Stromal cell of bone marrow (primary cell): ENCODE measurements at places on chromosomes 1 and 21.

DNA sequence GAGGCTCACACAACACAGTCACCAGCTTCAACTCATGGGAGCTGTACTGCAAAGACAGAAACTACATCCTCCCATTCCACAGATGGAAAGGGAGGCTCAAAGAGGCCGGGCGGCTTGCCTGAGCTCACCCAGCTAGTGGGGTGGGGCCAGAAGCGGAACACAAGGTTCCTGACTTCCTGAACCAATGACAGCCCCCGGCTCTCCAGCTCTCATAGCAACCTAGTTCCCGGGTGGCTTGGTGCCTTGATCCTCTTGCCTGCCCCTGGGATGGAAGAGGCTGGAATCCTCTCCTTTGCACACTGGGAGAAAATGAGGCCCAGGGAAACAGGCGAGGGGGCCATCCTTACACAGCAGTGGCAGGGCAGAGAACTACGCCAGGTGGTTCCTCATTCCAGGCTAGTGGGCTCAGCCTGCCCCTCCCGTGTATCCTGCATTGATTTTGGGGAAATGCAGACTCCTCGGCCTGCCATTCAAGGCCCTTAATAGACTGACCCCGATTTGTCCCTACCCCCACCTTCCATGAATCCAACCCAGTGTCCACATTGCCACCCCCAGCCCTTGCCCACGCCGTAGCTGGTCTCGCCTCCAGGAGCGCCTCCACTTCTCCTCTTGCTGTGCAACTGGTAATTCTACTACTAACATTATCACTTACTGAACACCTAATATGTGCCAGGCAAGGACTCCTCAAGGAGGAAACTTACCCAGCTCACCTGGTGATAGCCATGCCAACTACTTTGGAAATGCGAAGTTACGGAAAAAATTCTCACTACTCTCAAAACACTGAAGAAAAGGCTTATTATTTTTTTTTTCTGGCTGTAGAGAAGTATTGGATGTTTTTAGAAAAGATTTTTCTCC is 5.0 kb downstream of the RAP1GAP start:
- no peak for DNase-seq

GRCh38 chr1:119086830-119087229 is 53.6 kb downstream of the WARS2 start:
- DNase-seq = no peak

DNA sequence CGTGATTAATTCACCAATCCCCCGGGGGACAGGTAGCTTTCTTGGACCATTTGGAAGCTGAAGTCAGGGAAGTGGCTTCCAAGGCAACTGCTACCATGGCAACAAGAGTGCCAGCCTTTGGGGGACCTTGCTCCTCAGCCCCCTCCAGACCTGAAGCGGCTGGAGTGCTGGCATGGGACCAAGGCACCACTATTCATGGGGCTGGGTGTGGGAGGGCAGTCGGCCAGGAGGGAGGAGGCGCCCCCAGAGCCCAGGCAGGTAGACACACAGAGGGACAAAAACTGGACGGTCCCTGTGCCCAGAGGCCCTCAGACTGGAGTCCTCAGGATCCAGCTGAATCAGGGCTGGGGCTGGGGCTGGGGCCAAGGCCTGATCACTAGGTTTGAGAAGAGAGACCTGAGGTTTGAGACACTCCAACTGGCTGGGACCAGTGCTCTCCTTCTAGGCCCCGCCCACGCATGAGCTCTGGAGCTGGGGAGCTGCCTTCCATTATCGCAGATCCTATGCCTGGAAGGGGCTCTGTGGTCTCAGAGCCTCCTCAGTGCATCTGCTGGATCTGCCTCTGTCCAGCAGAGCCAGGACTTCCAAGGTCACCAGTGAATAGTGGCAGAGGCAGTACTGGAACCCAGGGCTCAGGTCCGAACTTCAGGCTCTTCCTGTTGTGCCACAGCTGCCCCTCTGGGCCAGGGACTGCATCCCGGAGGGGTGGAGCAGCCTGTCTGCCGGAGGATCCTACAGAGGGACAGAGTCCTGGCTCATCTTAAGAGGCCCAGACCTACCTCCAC is 3.3 kb upstream of the KNCN start:
- no peak for DNase-seq

DNA sequence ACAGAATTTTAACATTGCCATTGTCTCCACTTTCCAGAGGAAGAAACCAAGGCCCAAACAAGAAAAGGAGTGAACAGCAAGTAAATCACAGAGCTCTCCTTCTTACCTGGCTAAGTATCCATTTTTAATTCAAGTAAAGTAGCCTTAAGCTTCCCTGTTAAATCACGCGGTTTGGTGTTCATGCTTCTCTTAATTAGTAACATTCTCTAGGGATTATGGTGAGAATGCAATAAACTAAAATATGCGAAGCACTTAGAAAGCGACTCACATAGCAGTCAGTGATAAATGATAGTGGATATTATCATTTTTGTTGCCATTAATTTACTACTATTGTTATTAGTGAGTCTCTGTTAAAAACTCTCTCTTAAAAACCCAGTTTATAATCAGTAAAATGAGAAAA is 630.5 kb upstream of the TMPRSS15 start:
- no peak for DNase-seq

DNA sequence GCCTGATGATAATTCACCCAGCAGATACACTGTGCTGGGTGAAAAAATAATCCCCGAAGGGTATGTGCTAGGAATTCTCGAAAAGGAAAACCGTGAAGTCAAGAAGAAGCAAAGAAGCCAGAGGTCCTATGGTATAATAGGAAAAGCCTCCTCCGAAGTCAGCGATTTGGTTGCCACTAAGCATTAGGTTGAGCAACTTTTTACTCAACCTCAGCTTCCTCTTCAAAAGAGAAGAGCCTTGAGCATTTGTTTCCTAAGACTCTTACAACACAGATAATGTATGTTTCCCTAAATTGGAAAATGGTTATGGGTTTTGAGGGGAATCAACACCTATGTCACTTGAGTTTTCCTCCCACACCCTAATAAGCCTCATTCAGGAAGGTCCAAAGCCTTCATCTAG is 21.3 kb upstream of the MNDA start:
- DNase-seq = no peak
